ENCODE measurements at places on chromosomes 2 and 18. TPM values are rescaled to one million over a fixed set of nuclear protein-coding genes. Genes with fewer than 3 reads are reported as not detected.

The SERPINB4 gene
- total RNA-seq: not detected

The MROH2A gene
- not detected for total RNA-seq

The APCDD1 gene
- total RNA-seq: not detected

The M1AP gene
- not detected for total RNA-seq

The CCBE1 gene
- total RNA-seq: not detected

The TUBA4B gene
- not detected for total RNA-seq

DNA sequence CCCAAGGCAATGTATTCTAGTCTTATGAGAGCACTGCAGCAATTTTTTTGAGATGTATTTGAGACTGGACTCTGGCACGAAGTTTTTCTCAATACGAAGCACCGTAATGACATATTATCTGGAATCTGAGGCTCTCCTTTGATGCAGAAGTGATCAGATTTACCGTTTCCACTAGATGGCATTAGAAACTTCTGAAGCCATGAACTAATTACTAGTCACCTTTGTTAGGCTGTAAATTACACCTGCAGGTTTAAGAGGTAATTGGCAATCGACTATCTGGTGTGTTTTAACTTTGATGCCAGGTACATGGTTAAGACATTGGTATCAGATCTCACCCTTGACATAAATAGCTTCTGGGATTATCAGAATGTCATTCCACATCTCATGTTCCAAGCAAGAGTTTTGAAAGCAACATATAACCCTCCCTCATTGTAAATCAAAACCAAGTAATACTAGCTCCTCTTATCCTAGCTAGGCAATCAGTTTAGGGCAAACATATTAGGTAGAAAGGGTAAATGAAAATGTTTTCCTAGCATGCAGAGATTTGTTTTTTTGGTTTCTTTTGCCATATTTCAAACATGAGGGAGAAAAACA is 254.6 kb upstream of the SPRED2 start:
- DNase-seq: no peak

- DNase-seq: no peak
Measured at GRCh38 chr2:133598769-133599168, 30.5 kb upstream of the NCKAP5 start.

- DNase-seq: no peak
Measured at GRCh38 chr2:240051697-240052096, 1.6 kb downstream of the OR6B3 start.

DNA sequence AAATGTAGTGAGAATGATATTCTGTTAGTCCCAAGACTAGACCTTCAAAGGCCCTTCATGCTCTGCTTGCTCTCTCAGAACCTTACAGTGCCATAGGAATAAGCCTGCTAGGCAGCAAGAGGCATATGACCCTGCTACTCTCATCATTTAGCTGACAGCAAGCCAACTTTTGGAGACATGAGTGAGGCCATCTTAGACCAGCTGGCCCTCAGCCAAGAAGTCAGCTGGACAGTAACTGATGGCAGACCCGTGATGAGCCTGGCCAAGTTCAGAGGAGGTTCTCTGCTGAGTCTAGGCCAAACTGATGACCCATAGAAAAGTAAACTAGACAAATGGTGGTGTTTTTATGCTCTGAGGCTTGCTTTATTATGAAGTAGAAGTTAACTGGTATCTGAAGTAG is 82.6 kb downstream of the C18orf54 start:
- no peak for DNase-seq

- DNase-seq: peak; percentile 23
Measured at GRCh38 chr2:144596073-144596871, 76.4 kb upstream of the ZEB2 start.

DNA sequence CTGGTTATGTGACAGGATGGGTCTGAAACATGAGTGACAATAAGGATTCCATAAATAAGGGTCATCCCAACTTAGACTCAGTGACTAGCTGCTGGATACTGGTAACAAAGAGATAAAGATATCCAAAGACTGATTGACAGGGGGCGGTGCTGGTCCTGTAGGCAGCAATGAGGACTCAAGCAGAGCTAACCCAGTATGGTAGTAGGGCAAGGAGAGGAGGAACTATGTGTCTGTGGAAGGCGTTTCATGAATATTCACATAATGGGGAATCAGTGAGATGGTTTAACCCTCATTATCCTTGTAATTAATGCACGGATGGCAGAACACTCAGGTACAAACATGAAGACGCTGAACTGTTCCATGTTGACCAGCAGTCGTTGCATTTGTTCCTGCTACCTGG is 102.5 kb upstream of the EML6 start:
- DNase-seq: no peak

- DNase-seq: no peak
Measured at GRCh38 chr2:89831641-89832498, 1140.4 kb downstream of the RPIA start.

DNA sequence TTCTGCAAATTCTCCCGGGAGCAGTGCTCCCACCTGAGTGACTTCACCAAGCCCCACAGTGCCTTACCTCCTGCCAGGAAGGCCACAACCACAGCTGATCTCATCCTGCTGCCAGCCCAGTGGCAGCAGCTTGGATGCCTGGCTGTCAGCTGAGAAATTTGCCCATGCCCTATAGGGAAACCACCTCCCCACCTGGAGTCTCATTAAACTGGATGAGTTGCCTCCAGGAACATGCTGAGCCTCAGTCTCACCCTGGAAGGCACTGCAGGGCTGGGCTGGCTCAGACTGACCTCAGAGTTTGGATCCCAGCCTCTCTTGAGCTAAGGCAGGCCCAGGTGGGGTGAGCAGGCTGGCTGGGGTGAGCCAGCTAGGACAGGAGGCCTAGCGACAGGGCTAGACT is 23.3 kb downstream of the REEP1 start:
- DNase-seq: no peak

GRCh38 chr2:54059504-54059903 is 55.9 kb upstream of the ACYP2 start:
- no peak for DNase-seq

- no peak for DNase-seq
Measured at GRCh38 chr18:79069717-79070151, 540 bp downstream of the ATP9B start.

- no peak for DNase-seq
Measured at GRCh38 chr2:219462349-219462748, 27.7 kb downstream of the SPEG start.

All from activated CD8-positive, alpha-beta T cell treated with anti-CD3 and anti-CD28 coated beads for 36 hours (primary cell).